ENCODE measurements at places on chromosomes 2 and 18.

- no peak for DNase-seq
Measured at GRCh38 chr18:75226286-75226955, 15.8 kb downstream of the TSHZ1 start.

- no peak for DNase-seq
Measured at GRCh38 chr2:74369976-74370375, 10.1 kb downstream of the DCTN1 start.

DNA sequence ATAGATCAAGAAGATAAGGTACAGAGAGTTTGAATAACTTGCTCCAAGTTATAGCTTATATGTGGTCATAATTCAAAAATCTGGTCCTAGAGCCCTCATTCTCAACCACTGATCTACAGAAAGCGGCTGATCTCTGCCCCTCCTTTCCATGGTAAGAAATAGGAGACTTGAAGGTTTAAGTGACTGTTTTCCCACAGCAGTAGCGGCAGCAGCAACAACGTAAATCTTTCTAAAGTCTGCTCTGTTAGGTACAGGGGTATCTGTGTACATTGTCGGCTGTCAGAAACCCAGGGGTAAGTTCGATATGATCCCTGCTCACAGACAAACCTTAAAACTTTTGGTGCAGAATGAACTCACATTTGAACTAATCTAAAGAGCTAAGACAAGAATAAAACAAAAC is 105.4 kb downstream of the EPHA4 start:
- DNase-seq = no peak

- DNase-seq = no peak
Measured at GRCh38 chr2:5501807-5502206, 190.4 kb upstream of the SOX11 start.

DNA sequence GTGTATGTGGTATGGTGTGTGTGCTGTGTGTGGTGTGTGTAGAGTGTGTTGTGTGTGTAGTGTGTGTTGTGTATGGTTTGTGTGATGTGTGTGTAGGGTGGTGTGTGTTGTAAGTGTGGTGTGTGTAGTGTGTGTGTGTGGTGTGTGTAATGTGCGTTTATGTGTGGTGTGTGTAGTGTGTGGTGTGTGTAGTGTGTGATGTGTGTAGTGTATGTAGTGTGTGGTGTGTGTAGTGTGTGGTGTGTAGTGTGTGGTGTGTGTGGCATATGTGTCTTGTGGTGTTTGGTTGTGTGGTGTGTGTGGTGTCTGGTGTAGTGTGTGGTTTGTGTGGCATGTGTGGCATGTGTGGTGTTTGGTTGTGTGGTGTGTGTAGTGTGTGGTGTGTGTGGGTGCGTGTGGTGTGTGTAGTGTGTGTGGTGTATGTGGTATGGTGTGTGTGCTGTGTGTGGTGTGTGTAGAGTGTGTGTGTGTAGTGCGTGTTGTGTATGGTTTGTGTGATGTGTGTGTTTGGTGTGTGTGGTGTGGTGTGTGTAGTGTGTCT is 4.0 kb upstream of the RTP5 start:
- DNase-seq = no peak

DNA sequence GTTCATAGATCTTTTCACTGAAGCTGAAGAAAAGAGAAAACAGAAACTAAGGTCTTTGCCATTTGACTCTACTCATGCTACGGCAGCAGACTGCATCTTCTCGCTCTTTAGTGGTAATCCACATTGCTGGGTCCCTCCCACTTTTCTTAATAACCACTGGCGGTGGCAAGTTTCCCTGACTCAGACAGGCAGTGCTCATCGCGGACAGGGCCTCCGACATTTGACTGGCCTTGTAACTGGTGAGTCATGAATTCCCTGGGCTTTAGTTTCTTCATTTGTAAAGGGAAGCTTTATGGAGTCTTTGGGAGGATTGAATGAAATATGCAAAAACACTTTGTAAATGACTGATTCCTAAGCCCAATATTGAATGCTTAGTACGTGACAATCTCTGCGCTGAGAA is 238.2 kb upstream of the RBBP8 start:
- peak; percentile 96 for DNase-seq

- DNase-seq = no peak
Measured at GRCh38 chr18:11655606-11655932, 33.5 kb upstream of the GNAL start.

GRCh38 chr2:114700440-114700839 is 258.0 kb downstream of the DPP10 start:
- DNase-seq = no peak

GRCh38 chr18:58314284-58314683 is 270.3 kb downstream of the NEDD4L start:
- DNase-seq = peak; percentile 83

- no peak for DNase-seq
Measured at GRCh38 chr2:38835990-38836389, 39.7 kb downstream of the DHX57 start.

GRCh38 chr2:21095178-21095577 is 28.6 kb upstream of the TDRD15 start:
- DNase-seq = no peak

DNA sequence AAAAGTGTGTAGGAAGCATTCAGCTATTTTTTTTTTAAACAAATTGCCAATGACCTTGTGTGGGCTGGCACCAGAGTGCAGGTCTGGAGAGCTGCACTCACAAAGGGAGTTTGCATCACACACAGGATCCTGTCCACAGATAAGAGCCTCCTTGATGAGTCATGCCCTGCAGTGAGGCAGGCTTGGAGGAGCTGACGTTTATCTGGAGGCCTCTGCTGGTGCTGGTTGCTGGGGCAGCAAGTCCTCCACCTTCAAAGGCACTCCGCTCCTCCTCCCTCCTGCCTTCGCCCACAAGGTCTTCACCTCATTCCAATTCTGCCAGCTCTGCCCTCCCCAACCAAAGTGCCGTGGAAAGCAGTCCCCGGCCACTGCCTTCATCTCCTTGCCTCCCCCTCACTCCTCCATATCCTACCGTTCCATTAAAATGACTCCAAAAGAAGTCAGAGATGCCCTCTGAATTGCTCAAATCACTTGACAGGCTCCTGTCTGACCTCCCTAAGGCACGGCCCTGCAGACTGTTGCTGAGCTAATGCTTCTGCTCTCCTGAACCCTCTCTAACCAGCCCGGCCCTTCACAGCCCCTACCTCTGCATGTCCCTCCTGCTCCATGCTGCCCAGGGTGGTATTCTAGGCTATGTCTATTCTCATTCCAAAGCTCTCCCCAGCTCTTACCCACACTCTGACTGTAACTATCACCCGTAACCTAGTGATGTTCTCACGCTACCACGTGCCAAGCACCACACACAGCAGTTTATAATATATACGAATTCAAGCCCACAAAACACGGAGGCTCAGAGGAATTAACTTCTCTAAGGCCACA is 30.9 kb downstream of the LONRF2 start:
- DNase-seq = peak; percentile 99

DNA sequence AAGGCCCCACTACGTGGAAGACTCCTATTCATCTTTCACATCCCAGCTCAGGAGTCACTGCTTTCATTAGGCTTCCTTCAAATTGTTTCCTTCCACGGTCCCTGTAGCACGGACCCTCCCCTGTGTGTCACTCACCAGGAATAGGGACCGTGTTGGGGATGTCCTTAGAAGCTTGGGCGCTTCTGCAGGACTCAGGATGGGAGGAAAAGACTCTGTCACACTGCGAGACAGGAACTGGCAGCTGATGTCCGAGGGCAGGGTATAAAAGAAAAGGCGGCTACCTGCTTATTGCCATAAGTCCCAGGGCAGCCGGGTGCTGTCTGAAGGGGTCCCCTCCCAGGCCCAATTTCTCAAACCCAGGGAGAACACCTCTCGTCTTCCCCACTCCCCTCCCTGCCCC is 79.1 kb downstream of the BCL2L11 start:
- no peak for DNase-seq

GRCh38 chr2:23002234-23002633 is 382.7 kb upstream of the KLHL29 start:
- no peak for DNase-seq

- no peak for DNase-seq
Measured at GRCh38 chr18:37398248-37398920, 167.2 kb downstream of the CELF4 start.

GRCh38 chr2:55721596-55722215 is 28.1 kb upstream of the PNPT1 start:
- DNase-seq = no peak

- DNase-seq = no peak
Measured at GRCh38 chr2:69798290-69798908, 31.1 kb upstream of the GMCL1 start.

- DNase-seq = no peak
Measured at GRCh38 chr18:12007063-12007462, 25.8 kb downstream of the IMPA2 start.

DNA sequence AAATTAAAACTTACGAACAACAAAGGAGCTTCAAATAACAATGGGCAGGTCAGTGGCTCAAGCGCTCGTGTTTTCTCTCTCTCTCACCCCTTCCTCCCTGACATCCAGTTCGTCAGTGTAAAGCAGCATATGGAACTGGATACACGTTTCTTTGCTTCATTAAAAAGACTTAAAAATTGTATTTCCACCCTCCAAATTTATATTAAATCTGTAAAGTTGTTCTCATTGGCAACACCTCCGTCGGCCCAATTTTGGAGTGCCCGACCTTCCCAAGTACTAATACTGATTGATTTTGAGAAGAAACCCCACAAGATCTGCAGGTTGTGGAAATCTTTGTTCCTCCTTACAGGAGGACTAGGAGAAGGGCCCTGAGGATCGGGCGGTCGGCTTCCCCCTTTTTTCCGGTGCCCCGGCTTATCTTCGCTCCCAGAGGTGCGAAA is 2.2 kb downstream of the TBR1 start:
- DNase-seq = no peak

DNA sequence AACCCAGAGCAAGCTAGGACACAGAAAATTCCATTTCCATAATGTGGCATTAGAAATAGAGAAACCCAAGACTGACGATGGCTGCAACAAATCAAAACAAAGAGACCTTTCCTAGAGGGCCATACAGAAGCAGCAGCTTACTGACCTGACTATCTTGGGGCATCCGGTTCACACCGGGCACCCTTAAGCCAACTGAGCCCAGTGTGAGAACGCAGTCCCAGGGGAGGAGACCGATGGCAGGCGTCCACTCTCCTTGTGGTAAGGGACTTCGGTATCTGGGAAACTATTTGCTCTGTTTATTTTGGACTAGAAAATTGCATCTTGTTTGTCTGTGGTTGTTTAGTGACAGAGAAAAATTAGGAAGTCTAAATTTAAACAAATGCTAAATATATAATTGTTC is 244.8 kb upstream of the COPS8 start:
- DNase-seq = no peak

- DNase-seq = no peak
Measured at GRCh38 chr2:213227458-213227857, 56.8 kb upstream of the SPAG16 start.

DNA sequence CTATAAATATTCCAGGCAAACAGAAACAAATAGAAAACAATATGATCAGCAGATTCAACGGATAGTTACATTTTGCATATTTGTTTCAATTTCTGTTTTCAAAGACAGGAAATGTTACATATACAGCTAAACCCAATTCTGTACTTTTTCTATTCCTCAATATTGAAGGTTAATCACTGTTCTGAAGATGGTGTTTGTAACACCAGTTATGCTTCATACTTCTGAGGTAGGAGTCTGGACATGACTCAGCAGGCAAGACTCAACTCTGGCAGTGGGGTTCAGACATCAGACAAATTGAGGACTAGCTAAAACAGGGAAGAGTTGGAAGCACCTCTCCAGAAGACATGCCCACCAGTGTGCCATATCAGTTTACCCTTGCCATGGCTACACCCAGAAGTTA is 16.6 kb downstream of the SERPINB13 start:
- DNase-seq = no peak

DNA sequence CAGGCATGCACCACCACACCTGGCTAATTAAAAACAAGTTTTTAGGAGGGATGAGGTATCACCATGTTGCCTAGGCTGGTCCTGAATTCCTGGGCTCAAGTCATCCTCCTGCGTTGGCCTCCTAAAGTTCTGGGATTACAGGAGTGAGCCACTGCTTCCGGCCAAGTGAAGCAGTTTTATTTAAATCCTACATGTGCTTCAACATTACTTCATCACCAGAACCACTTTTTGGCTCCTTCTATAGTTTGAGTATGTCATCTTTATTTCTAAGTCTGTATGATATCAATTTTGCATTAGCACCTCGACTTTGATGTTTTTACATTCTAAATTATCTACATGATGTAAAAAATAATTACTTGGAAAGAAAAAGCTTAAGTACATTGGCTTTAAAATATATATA is 144.3 kb downstream of the FMNL2 start:
- DNase-seq = no peak

DNA sequence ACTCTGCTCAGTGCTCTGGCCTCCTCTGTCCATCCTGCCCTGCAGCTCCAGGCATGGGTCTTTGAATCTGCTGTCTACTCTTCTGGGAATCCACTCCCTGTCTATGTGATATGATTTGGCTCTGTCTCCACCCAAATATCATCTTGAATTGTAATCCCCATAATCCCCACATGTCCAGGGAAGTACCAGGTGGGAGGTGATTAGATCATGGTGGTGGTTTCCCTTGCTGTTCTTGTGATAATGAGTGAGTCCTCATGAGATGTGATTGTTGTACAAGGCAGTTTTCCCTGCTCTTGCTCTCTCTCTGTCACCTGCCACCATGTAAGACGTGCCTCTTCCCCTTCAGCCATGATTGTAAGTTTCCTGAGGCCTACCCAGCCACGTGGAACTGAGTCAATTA is 881.8 kb upstream of the ID2 start:
- DNase-seq = no peak

DNA sequence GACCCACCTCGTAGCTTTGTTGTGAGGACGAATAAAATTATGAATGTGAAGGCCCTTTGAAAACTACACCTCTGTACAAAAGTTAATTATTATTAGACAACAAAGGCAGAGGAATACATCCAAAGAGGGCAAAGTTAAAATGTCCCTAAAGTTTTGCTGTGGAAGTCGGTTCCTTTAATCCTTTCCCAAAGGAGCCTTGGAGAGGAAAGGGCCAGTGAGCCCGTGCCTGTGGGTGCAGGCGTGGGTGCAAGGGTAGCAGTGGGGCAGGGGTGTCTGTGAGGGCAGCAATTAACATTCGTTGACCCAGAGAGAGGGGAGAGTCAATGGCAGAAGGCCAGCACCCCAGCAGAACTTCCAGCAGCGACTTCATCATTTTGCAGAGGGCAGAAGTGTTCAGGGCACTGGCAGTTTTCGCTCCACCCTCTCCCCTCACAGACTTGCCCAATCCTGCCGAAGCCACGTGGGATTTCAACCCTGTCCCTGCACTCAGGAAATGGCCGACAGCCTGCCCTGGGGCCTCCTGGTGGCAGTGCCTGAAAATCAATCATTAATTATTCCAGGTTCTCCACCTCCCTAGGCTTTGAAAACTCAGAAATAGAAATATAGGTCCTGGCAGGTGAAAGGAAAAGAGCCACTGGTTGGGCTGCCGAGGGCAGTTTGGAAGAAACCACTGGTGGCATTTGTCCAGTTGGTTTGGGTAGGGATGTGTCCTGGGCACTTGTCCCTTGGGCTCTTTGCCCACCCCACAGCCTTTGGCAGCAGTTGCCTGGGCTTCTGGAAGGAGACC is 4.2 kb upstream of the PAX8 start:
- peak; percentile 89 for DNase-seq

DNA sequence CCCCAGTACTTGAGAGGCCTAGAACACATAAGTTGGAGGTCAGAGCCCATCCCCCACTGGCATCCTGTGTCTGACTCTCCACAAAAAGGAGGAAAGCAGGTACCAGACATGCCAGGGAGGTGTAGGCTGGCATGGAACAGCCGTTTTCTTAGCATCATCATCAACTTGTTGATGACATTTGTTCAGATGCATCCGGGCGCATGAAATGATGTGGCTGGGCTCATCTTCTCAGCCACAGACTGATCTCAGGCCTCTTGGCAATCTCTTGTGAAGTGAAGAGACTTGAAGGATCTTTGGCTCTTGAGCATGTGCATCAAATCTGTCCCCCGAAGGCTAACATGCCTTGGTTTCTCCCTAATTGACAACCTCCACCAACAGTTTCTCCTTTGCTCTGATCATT is 243.3 kb downstream of the TSN start:
- DNase-seq = no peak
